ENCODE measurements at places on chromosomes 7 and 10.
A peak's percentile ranks its signal among the peaks of the same experiment; 100 is the strongest.

DNA sequence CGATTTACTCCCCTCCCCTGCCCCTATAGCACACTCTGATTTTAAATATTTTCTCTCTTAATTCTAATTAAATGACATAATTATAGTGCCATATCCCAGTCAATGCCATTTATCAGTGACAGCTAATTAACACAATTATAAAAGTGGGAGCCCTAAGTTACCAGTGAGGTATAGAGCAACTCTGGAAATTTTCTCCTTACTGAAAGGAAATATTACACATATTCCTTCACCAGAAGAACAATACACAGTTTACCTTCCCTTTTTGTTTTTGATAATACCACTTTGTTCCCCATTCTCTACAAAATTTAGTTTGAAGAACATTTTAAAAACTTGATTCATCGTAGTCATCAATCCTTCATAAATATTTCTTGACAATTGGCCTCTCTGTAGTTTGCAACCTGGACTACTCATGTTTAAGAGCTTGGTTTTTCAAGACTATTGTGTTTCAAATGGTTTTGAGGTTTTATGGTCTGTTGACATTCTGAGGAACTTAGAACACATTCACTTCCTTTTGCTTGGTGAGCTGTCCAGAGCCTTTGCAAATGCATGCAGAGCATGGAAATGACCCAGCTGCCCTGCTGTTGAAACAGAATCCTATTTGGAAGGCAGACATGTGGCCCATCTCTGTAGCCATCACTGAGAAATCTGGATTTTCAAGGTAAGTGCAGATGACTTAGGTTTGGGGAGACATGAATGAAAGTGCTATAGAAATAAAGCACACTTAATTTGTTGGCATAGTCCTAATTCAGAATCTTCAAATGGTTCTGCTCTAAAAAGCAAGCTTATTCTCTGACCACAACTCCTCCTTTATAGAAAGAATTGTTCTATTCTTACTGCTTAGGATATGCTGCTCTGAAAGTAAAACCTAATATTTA lies at the start of gene GPR141:
Gene GPR141, plus strand, starts transcription at position 521 of the 875 bp plus-strand sequence. CDS start 56,628 bp downstream, outside the sequence.
- DNase-seq: peak; percentile 71
- no peak within 1 kb of the TSS for H3K27ac ChIP-seq
- no peaks in the 10 kb centered on the region for H3K27me3 ChIP-seq
- H3K36me3 ChIP-seq: no peaks in the 10 kb centered on the region
- H3K4me1 ChIP-seq: no peaks in the 10 kb centered on the region

DNA sequence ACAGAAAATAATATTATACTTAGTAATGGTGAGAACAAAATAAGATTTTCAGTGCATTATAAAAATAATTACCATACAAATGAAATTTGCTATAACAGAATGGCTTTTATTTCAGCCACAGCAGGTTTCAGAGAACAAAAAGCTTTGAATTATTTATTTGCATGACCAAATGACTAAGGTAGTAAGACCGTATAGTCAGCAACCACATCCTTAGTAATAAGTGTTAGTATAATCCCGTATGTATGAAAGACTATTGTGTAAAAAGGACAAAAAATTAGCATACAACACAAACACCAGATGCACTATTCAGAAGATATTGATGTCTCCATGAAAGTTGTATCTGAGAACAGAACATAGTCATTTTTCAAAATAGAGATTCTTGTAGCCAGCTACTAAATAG lies 12.2 kb downstream of the PDZD8 start:
- no peak for DNase-seq
- H3K27me3 ChIP-seq: no peaks in the 10 kb centered on the region
- no peaks in the 10 kb centered on the region for H3K36me3 ChIP-seq
- H3K4me3 ChIP-seq: peak overlapping the region; percentile 33

GRCh38 chr7:116902867-116903266 lies 40.5 kb downstream of the CAPZA2 start:
- H3K36me3 ChIP-seq: peaks cover 3% of the 10 kb centered on the region
- no peak for DNase-seq
- no peaks in the 10 kb centered on the region for H3K4me1 ChIP-seq
- H3K27ac ChIP-seq: no peak overlapping the region

DNA sequence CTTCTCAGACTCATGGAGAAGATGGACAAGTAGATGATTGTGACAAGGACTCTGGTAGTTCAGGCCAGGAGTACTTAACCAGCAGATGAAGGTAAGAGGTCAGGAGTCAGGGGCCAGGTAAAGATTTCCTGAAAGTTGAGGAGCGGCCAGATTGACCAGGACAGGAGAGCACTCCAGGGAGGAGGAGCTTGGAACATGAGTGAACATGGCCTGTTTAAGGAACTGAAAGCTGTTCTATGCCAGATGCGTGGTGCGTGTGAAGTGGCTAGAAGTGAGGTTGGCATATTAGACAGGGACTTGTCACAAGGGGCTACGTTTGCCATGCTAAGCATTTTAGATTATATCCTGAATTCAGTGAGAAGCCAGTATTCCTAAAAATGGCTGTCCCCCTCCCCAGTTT lies 157.2 kb downstream of the WNT2 start:
- H3K4me1 ChIP-seq: no peaks in the 10 kb centered on the region
- no peak overlapping the region for H3K4me3 ChIP-seq
- no peak for DNase-seq
- H3K36me3 ChIP-seq: no peaks in the 10 kb centered on the region
- no peaks in the 10 kb centered on the region for H3K27me3 ChIP-seq
- no peak overlapping the region for H3K27ac ChIP-seq

DNA sequence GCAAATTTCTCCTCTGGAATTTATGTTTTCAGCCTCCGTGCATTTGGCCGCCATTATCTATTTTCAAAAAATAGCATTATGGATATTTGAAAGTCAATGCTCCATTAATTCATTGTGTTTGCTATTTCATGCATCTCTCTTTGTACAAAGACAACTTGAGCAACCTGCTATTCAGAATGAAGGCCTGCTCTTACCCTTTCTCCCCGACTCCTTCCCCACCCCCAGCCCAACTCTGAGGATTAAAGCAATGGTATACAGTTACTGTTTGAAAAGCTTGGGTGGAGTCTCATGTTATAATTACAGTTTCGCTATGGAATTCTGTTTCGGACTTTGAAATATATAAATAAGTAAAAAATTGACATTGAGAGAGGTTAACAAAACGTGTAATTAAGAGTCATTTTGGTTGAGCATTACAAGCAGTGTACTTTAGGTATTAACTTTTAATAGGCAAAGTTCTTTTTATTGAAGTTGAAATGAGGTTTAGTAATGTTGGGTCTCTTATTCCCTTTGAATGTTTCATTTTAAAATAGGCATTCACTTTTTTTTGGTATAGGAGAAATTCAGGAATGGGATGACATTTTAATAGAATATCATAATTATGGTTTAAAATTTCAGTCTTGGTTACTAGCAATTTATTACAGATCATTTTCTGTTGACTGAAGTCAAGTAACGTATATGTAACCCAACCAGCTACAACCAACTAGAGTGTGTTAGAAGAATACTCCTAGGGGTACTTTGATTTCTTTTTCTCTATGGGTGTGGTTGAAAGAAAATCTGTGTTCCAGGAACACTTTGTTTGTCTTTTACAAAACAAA lies 93.1 kb downstream of the ARID5B start:
- no peak overlapping the region for H3K27ac ChIP-seq
- H3K4me3 ChIP-seq: no peak overlapping the region
- no peak for DNase-seq
- H3K4me1 ChIP-seq: peaks cover 10% of the 10 kb centered on the region
- H3K36me3 ChIP-seq: peaks cover 2% of the 10 kb centered on the region

DNA sequence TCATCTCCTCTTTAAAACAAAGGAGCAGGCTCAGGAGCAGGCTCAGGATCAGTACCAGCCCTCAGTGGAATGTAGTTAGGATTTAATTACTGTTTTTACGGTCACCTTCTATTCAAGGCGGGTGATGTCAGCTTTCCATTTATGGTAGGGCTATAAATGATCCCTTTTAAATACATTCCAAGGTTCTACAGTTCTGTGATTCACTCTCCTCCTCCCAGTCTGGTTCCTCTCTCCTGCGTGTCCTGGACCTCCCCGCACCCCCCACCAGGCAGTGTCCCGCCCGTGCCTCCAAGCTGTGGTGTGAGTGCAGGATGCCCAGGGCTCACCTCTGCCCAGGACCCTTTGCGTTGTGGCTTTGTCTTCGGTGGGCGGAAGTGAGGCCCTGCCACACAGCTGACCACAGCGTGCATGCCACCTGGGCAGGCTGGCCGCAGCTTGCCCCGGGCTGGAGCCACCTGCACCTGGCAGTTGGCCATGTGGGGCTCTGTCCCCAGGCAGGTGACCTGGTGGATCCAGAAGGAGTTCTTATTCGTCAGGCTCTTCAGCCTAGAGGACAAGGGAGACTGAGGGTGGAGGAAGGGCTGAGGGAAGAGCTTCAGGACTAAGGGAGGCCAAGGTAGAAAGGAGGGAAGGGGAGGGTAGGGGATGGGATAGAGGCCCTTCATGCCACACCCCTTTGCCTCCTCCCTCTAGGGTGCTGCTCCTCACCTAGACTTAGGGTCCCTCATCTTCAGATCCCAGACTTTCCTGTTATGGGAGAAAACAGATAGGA lies 9.1 kb downstream of the LOXL4 start:
- no peak for DNase-seq
- peaks cover 3% of the 10 kb centered on the region for H3K4me1 ChIP-seq
- no peak overlapping the region for H3K27ac ChIP-seq
- no peak overlapping the region for H3K4me3 ChIP-seq
- H3K36me3 ChIP-seq: peaks cover 3% of the 10 kb centered on the region
- no peaks in the 10 kb centered on the region for H3K27me3 ChIP-seq

- H3K36me3 ChIP-seq: no peaks in the 10 kb centered on the region
- no peaks in the 10 kb centered on the region for H3K27me3 ChIP-seq
- H3K27ac ChIP-seq: no peak overlapping the region
- DNase-seq: no peak
- H3K4me3 ChIP-seq: no peak overlapping the region
These were observed 4.3 kb upstream of the CALU start for GRCh38 chr7:128734890-128735289.

GRCh38 chr10:13592306-13592705 lies 5.5 kb downstream of the PRPF18 start:
- DNase-seq: no peak
- no peaks in the 10 kb centered on the region for H3K27me3 ChIP-seq
- peaks cover 10% of the 10 kb centered on the region for H3K36me3 ChIP-seq
- H3K4me3 ChIP-seq: no peak overlapping the region
- no peak overlapping the region for H3K27ac ChIP-seq

DNA sequence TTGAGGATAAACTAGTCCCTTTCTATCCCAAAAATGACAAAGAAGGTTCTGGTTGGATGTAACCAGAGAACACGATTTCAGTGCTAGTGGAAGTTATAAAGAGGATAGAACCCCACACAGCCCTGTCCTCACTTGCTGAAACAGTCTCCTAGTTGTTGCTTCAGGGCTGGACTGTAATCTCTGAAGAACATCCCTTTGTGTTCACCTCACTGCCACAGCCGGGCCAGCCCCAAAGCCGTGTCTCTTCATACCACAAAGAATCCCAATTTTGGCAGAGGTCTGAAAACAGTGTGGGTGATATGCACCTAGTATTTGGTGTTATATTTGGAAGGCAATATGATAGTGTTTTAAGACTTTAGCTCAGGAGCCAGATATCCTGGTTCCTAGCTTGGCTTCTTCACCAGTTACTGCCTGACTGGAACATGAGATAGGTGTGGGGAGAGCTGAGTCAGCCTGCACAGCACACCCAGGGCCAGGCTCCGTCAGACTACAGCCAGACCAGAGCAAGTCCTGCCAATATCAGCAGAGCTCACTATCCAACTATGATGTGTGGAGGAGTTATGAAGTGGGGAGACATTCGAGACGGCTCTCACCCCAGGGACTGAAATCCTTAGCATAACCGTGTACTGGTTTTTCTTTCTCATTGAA lies 21.2 kb downstream of the CYP3A4 start:
- no peak for DNase-seq
- no peaks in the 10 kb centered on the region for H3K36me3 ChIP-seq
- no peaks in the 10 kb centered on the region for H3K4me1 ChIP-seq
- H3K27ac ChIP-seq: no peak overlapping the region
- no peaks in the 10 kb centered on the region for H3K27me3 ChIP-seq
- H3K4me3 ChIP-seq: no peak overlapping the region

DNA sequence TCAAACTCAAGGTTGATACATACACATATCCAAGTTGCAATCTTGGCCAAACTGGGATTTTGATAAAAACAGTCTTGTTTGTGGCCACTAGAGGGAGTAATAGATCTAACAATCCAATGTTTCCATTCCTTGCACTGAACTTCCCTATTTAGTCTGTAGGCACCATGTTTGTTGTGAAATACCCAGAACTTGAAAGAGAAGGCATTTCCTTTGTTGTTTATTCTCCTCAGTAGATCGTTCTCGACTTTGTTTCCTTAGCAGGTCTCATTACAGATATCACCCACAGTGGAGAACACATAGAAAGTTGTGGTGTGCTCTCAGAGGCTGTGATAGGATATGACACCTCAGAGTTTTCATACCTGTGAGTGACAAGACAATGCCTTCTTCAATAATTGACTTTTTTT lies 70.3 kb upstream of the MXI1 start:
- no peaks in the 10 kb centered on the region for H3K27me3 ChIP-seq
- H3K4me3 ChIP-seq: no peak overlapping the region
- DNase-seq: no peak
- H3K4me1 ChIP-seq: no peaks in the 10 kb centered on the region

- H3K4me1 ChIP-seq: no peaks in the 10 kb centered on the region
- DNase-seq: no peak
- H3K4me3 ChIP-seq: no peak overlapping the region
- H3K36me3 ChIP-seq: no peaks in the 10 kb centered on the region
These were observed 6.2 kb upstream of the DMBT1 start for GRCh38 chr10:122554131-122555036.

- no peaks in the 10 kb centered on the region for H3K27me3 ChIP-seq
- H3K27ac ChIP-seq: no peak overlapping the region
- DNase-seq: peak; percentile 39
- no peak overlapping the region for H3K4me3 ChIP-seq
- no peaks in the 10 kb centered on the region for H3K4me1 ChIP-seq
These were observed 660.6 kb downstream of the KCNMA1 start for GRCh38 chr10:76977046-76977445.

- no peaks in the 10 kb centered on the region for H3K4me1 ChIP-seq
- no peaks in the 10 kb centered on the region for H3K27me3 ChIP-seq
- H3K4me3 ChIP-seq: no peak overlapping the region
- no peak for DNase-seq
These were observed 734.3 kb upstream of the POT1 start for GRCh38 chr7:125663961-125664360.

GRCh38 chr10:77357611-77358310 lies 279.8 kb downstream of the KCNMA1 start:
- DNase-seq: no peak
- no peaks in the 10 kb centered on the region for H3K4me1 ChIP-seq
- no peak overlapping the region for H3K4me3 ChIP-seq
- no peaks in the 10 kb centered on the region for H3K36me3 ChIP-seq
- no peaks in the 10 kb centered on the region for H3K27me3 ChIP-seq
- H3K27ac ChIP-seq: no peak overlapping the region

- H3K27me3 ChIP-seq: no peaks in the 10 kb centered on the region
- DNase-seq: no peak
- H3K4me1 ChIP-seq: peaks cover 7% of the 10 kb centered on the region
- H3K36me3 ChIP-seq: no peaks in the 10 kb centered on the region
- H3K4me3 ChIP-seq: no peak overlapping the region
- no peak overlapping the region for H3K27ac ChIP-seq
These were observed 85.6 kb upstream of the FGFR2 start for GRCh38 chr10:121683816-121684215.

All from kidney (tissue), 22 donors.